ENCODE measurements at places on chromosomes 12 and 14.

- peak; percentile 68 for DNase-seq
Observed at GRCh38 chr12:106223485-106224354, 24.1 kb downstream of the CKAP4 start.

GRCh38 chr14:61940666-61941420, 178.6 kb downstream of the SNAPC1 start:
- DNase-seq, result no peak

DNA sequence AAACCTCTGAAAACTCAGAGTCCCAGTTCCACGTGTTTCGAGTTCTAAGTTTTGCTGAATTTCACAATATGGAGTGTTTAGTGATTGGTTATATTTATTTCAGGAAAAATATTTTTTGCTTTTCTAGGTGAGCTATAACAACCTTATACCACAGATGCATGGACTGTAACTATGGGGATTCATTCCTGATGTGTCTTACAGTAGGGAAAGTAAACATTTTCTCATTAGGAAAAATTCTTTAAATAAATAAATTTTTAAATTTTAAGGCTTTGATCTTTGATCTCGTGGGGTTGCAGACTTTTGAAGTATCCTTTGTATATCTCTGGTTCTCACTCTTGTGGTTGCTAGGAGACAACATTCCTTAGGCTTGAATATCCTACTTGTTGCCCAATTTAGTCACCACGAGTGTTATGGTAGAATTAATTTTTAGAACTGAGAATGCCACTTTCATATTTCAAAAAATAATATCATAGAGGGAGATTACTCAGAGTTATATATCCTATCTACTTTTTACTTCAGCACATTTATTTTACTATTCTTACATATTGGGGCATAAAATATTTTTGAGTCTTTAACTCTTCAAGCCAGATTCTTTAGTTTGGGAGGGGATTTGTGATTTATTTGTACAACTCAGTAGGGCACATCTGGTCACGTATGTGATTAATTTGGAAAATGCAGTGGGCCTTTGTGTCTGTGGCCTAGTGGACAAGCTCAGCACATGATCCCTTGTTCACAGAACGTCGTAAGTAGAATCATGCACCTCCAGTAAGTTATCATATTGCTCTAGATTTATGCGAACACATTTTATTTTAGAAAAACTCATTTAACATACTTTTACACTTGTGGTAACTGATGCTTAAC, 224.0 kb downstream of the TTC6 start:
- DNase-seq, result no peak

GRCh38 chr12:28040246-28040645, 67.7 kb upstream of the PTHLH start:
- no peak for DNase-seq

- DNase-seq, result peak; percentile 49
Observed at GRCh38 chr14:103923863-103924262, 4.4 kb upstream of the TDRD9 start.

DNA sequence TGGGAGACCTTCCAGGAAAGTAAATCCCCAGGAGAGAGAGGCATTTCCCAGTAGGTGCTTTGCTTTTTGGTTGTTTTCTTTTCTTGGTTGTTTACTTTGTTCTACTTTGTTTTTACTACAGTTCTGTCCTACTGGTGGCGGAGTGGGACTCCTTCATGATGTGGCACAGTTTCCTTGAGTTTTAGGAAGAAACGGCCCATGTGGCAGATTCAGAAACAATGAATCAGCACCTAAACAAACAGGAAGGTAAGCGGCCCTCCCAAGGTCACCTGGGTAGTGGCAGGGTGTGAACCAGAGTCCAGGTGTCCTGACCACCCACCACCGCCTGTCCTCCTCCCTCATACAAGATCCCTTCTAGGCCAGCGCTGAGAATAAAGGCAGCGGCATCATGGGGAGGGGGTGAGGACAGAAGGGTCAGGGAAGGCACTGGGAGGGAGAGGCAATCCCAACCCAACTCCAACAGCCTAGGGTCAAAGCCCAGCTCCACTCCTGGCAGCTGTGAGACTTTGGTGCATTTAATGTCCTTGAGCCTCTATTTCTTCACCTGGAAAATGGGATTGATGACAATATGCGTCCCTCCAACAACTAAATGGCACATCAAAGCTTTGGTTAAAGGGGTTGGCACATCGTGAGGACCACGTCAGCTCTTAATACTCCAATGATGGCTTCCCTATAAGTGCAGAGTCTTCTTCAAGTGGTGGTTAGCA, 111.5 kb upstream of the BCL2L14 start:
- DNase-seq, result no peak

GRCh38 chr12:128554546-128555304, 269.0 kb downstream of the SLC15A4 start:
- no peak for DNase-seq

GRCh38 chr12:116400636-116401372, 123.3 kb upstream of the MED13L start:
- DNase-seq, result no peak

- no peak for DNase-seq
Observed at GRCh38 chr14:74434294-74434693, 8.3 kb upstream of the SYNDIG1L start.

DNA sequence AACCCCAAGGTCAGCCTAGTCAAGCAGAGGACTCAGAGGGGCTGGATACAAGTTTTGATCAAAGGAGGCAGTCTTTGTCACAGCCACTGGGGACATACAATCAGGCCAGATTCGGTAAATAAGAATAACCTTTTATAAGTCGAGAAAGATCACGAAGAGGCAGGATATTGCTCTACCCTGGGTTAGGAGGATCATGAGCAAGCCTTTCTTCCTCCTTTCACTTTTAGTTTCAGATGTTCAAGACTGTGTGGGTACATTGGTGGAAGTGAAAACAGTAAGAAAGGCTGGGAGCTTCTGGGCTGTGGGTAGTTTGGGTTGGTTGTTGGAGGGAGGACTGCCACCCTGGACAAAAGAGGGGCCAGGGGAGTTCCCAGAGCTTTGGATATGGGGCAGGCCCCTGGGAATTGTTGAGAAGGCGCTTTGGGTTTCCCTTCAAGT, 127.7 kb downstream of the SNAPC1 start:
- DNase-seq, result no peak

DNA sequence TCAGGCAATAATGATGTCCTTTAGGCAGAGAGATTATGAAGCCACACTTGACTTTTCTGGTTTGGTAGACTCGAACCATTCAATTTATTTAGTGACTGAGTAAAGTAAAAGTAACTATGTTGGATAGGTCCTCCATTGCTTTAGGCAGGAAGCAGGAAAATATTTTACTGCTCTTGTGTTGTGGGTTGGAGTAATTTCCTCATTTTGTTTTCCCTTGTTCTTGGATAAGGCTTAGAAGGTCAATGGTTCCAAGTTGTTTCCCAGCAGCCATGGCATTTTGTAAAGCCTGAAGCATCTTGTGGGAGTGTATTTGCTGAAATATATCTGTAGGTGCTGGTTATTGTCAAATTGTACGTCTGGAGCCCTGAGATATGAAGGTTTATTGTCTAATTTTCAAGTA, 161.2 kb upstream of the SLC38A2 start:
- no peak for DNase-seq

DNA sequence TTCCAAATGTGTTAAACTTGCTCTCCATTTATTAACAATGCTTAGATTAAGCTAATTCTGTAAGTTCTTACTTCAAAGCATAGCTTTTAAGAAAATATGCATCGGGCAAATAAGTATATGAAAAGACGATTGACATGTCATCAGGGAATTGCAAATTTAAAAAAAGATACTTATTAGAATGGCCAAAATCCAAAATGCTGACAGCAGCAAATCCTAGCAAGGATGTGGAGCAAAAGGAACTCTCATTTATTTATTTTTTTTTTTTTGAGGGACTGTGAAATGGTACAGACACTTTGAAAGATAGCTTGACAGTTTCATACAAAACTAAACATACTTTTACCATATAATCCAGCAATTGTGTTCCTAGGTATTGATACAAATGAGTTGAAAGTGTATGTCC, 779.5 kb upstream of the MDGA2 start:
- DNase-seq, result no peak

DNA sequence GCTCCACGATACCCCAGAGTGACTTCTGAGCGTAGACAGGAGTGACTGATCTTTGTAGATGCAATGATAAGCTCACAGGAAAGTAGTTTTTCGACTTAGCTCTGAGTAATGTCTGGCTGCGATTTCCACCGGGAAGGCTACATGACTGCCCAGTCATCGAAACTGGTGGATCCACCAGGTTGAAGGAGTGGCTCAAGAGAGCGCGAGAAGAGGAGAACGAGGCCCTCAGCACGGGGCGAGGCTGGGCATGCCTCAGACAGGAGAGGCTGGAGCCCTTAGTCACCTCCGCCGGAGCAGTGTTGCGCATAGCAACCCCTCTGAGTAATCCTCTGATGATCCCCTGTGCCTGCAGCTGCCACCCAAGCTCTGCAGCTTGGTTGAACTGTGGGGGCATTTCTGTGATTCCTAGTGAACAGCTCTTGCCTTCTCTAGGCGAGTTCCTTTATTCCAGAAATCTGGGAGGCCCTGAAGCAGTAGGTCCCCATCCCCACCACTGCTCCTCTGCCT, 25.6 kb downstream of the ELK3 start:
- peak; percentile 97 for DNase-seq

GRCh38 chr14:21703357-21704326, 30.0 kb upstream of the OR4E1 start:
- no peak for DNase-seq

GRCh38 chr14:67572608-67573007, 27.5 kb downstream of the PIGH start:
- DNase-seq, result no peak

- no peak for DNase-seq
Observed at GRCh38 chr12:69348162-69348938, at the start of gene LYZ. TSS of gene LYZ (plus strand) at chr12:69348381. CDS start at chr12:69348409, 28 bp downstream.

DNA sequence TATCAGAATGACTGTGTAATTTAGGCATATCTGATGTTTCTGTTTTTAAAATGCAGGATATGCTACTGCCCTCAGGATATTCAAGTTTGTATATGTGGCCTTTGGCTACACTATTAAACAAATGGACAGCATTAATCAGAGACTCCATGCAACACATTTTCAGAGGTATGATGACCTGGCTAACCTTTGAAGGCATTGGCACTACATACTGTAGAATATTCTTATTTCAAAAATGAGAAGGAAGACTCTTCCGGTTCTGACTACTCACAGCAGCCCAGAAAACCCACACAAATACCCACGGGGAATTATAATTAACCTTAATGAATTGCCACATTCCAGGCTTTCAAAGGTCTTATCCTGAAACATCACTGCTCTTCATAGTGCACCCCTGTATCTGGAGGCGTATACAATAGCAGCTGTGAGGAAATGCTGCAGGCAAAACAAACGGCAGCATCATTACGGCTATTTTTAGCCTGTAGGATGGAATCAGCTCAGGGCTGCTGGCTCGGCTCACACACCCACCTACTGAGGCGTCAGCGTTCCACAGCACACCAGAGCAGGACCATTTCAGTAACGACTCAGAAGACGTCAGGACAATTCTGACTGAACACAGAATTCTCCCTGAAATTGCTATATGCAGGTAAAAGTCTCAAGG, 648.5 kb downstream of the RPS29 start:
- peak; percentile 12 for DNase-seq

DNA sequence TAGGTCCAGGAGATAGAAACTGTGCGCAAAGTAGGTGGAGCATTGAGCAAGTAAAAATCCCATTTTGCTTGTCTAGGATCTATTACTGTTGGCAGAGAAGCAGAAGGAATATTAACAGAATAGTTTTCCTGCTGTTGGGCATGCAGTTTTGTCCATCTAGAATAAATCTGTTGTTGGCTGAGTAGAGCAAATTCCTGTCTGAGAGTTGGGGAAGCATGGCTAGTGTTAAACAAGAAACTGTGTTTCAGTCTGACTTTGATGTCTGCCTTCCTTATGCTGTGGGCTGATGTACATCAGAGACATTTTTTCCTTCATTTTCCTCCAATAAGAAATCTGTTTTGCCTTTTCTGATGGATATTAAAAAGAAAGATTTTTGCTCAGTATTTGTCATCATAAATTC, 98.2 kb downstream of the RAD52 start:
- no peak for DNase-seq

DNA sequence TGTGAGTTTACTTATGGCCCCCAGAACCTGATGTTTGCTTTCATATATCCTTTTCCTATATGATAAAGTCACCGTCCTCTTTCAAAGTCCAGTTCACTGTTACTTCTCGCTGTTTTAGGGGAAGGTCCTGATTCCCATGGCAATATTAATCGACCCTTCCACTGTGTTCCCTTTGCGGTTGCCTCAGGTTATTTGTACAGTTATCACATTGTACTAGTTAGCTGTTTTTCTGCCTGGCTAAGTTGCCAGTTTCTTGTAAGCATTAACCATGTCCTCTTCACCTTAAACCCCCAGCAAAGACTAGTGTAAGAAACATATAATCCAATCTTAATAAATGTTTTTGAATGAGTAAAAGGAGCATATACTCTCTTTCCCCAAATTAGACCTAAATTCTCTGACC, 115.0 kb upstream of the PPFIA2 start:
- no peak for DNase-seq

- no peak for DNase-seq
Observed at GRCh38 chr14:97116546-97116945, 319.4 kb downstream of the VRK1 start.

- DNase-seq, result no peak
Observed at GRCh38 chr12:87112571-87113345, 856.6 kb upstream of the MGAT4C start.

DNA sequence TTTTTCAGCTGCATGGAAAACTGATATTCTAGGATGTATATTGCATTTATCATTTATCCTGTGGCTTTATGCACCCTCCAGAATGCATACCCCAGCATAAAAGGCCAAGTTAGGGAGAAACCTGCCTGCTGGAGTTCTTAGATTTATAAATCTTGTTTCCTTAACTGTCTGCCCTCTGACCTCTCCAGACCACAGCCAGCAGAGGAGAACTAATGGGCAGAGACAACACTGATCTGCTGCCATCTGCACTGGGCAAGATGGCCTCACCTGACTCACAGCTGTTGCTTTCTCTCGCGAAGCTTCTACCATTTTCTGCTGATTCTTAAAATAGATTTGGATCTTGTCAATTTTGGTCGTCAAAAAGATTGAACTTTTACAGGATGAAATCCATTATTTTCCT, 65.8 kb downstream of the PPP2R5C start:
- DNase-seq, result no peak

DNA sequence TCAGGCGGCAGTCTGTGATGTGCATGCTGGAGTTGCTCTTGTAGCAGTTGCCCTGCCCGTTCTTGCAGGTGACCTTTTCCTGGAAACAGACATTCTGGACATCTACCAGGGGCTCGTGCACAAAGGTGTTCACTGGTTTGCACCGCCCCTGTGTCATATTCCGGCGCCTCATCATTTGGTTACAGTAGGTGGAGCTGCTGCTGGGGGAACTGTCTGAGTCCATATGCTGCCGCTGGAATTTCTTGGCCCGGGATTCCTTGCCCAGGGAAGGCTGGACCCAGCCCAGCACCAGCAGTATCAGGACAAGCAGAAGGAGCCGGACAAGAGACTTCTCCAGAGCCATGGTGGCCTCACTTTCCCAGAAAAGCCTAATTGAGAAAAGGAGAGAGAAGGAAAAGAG, 918 bp downstream of the RNASE1 start:
- no peak for DNase-seq
